ENCODE measurements at places on chromosomes 13 and 19. TPM values are rescaled to one million over a fixed set of nuclear protein-coding genes. Genes with fewer than 3 reads are reported as not detected.
A peak's percentile ranks its signal among the peaks of the same experiment; 100 is the strongest.

Gene FAM216B
- not detected for total RNA-seq

DNA sequence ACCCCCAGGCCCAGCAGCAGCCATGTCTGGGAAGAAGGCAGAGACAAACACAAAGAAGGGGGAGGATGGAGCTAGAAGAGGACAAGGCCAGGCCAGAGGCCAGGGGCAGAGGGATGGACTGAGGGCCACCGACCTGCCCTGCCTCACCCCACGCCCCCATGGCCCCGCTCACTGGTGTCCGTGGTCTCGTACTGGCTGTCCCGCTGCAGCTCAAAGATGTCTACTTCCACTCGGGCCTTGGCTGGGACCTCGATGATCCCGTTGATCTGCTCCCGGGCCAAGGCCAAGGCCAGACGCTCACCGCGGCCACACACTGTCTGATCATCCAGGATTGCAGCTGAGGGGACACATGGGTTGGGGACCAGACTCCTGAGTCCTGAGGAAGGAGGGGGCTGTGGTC lies 5.0 kb downstream of the GRIK5 start:
- H3K36me3 ChIP-seq = no peaks in the 10 kb centered on the region
- no peak overlapping the region for H3K4me3 ChIP-seq
- H3K4me1 ChIP-seq = no peaks in the 10 kb centered on the region
- no peak overlapping the region for H3K27ac ChIP-seq
- no peak for ATAC-seq

Gene OR7A5
- total RNA-seq = not detected

DNA sequence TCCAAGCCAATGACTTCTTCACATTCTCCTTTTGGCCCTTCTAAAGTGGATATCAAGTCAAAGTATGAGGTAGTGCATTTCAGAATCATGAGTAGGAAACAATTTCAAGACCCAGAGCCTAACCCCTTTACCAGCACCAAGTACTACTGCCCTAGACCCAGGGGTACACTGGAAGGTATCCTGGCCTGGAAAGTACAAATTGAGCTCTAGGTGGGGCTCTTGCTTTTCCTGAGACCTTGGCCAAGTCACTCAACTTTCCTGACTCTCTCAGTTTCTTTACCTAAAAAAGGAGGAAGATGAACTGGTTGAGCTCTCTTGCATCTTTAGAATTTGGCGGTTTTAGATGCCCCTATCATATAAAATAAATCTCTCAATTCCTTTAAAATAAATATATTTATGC lies 204.7 kb downstream of the FGF14 start:
- H3K4me1 ChIP-seq = peaks cover 3% of the 10 kb centered on the region
- no peaks in the 10 kb centered on the region for H3K36me3 ChIP-seq
- H3K4me3 ChIP-seq = no peak overlapping the region
- ATAC-seq = no peak
- peaks cover 3% of the 10 kb centered on the region for H3K27me3 ChIP-seq
- H3K27ac ChIP-seq = no peak overlapping the region

- H3K4me1 ChIP-seq = peaks cover 12% of the 10 kb centered on the region
- no peaks in the 10 kb centered on the region for H3K27me3 ChIP-seq
- H3K27ac ChIP-seq = no peak overlapping the region
- peaks cover 65% of the 10 kb centered on the region for H3K36me3 ChIP-seq
- H3K4me3 ChIP-seq = no peak overlapping the region
- ATAC-seq = no peak
Measured at GRCh38 chr19:50478901-50479715, 2.5 kb upstream of the GARIN5A start.

- H3K36me3 ChIP-seq = no peaks in the 10 kb centered on the region
- peak; percentile 70 for ATAC-seq
- H3K4me1 ChIP-seq = peaks cover 6% of the 10 kb centered on the region
- peaks cover 15% of the 10 kb centered on the region for H3K27me3 ChIP-seq
- no peak overlapping the region for H3K27ac ChIP-seq
Measured at GRCh38 chr13:76973920-76974617, 17.8 kb upstream of the CLN5 start.

DNA sequence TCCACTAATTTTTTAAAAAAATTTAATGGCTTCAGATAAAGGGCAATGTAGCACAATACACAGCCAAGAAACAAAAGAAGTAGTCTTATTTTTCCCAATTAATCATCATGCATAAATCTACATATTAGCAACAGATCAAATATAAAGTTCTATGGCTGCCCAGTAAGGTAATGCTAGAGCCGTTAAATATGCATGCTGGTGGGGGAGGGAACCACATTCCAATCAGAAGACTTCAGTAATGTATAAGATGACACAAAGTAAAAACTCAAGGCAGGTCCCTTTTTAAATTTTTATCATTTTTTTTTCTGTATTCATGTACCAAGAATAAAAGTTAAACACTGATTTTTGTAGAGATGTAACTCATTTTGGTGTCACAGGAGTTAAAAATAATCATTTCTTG lies 62.0 kb downstream of the MPHOSPH8 start:
- peaks cover 42% of the 10 kb centered on the region for H3K36me3 ChIP-seq
- no peaks in the 10 kb centered on the region for H3K27me3 ChIP-seq
- ATAC-seq = no peak
- H3K27ac ChIP-seq = no peak overlapping the region

- H3K36me3 ChIP-seq = peaks cover 96% of the 10 kb centered on the region
- no peak overlapping the region for H3K27ac ChIP-seq
- no peak for ATAC-seq
Measured at GRCh38 chr19:55239004-55239403, 10.4 kb upstream of the TMEM86B start.

DNA sequence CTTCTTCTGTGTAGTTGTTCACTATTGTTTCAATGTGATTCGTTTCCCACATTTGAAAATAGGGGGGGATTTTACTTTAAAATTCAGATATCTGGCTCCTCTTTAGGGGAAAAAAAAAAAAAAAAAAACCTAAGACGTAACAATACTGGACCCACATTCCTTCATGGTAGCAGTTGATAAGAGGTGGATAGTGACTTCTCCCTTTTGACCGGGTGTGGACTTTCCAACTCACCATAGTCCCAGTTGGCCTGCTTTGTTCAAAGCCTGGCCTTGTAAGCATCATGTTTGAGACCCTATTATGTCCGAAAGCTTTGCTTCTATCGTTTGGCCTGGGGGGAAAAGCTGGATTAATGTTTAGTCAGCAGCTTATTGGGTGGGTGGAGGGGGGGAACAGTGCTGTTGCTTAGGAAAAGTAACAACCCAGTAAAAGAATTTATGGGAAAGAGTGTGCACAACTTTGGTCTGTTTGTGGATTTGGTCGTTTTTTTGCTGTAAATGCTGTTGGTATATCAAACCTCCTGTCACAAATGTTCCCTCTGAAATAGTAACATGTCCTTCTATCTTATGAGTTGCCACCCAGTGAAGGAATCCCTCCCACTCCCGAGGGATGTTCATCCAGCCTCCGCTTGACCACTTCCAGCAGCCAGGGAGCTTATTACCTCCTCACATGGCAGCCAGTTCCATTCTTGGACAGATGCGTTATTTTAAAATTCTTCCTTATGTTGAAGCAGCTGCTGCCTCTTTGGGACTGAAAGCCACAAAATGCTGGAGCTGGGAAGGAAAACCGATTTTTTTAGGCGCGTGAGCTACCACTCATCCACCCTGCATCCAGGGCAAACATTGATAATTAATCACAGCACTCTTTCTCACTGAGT lies 10.4 kb downstream of the SAMD4B start:
- H3K36me3 ChIP-seq = peaks cover 84% of the 10 kb centered on the region
- H3K27ac ChIP-seq = peak overlapping the region; percentile 80
- no peak for ATAC-seq
- no peak overlapping the region for H3K4me3 ChIP-seq

GRCh38 chr13:109036078-109036780 lies 406.8 kb downstream of the MYO16 start:
- ATAC-seq = no peak
- H3K27ac ChIP-seq = no peak overlapping the region
- H3K4me1 ChIP-seq = no peaks in the 10 kb centered on the region
- H3K4me3 ChIP-seq = no peak overlapping the region

Gene ICAM5
- 0.71 TPM for total RNA-seq

DNA sequence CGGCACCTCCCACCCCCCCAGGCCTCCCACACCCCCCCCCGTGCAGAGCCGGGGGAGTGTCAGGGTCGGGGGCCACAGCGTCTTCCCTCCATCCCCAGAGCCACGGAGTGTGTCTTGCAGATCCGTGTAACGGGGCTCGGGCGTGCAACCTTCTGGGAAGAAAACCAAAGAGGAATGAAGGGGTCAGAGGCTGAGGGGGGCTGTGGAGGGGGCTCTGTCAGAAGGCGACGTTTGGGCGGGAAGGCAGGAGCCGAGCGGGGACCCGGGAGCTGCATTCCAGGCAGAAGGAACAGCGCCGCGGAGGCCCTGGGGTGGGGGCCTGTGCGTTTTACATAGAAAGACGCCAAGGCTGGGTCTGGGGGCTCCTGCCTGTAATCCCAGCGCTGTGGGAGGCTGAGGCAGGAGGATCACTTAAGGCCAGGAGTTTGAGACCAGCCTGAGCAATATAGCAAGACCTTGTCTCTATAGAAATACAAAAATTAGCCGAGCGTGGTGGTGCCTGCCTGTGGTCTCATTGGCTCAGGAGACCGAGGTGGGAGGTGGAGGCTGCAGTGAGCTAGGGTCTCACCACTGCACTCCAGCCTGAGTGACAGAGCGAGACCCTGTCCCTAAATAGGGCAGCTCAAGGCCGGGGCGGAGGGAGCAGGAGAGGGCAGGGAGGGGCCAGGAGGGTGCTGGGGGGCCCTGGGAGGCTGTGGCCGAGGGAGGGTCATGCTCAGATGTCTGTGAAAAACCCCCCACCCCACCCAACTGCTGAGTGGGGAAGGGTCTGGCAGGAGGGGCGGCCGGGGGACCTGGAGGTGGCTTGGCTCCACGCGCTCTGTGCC lies 27.8 kb downstream of the ARID3A start:
- peaks cover 1% of the 10 kb centered on the region for H3K36me3 ChIP-seq
- ATAC-seq = no peak
- peaks cover under 1% of the 10 kb centered on the region for H3K4me1 ChIP-seq
- H3K27me3 ChIP-seq = no peaks in the 10 kb centered on the region
- no peak overlapping the region for H3K4me3 ChIP-seq

DNA sequence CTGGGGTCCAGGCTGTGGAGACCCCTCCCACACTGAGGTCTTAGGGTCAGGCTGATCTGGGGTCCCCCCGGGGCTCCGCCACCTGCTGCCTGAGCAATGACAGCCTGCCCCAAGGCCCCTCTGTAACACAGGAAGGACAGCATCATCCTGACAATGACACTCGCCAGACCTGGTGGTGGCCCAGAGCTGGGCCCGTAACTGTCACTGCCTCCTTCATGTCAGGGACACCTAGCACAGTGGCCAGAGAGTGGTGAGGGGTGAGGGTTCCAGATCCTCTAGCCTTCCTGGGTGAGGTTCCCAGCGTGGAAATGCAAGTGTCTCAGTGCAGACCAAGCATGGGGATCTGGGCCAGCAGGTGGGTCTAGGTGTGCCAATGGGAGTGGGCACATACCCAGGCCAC lies 27.8 kb downstream of the OPA3 start:
- no peaks in the 10 kb centered on the region for H3K27me3 ChIP-seq
- H3K4me3 ChIP-seq = no peak overlapping the region
- peaks cover 6% of the 10 kb centered on the region for H3K36me3 ChIP-seq
- no peak for ATAC-seq
- H3K27ac ChIP-seq = no peak overlapping the region

Gene SIGLEC12
- total RNA-seq = 0.22 TPM

- peak overlapping the region; percentile 52 for H3K4me3 ChIP-seq
- H3K36me3 ChIP-seq = peaks cover 52% of the 10 kb centered on the region
- H3K4me1 ChIP-seq = peaks cover 65% of the 10 kb centered on the region
- H3K27ac ChIP-seq = peak overlapping the region; percentile 76
- no peaks in the 10 kb centered on the region for H3K27me3 ChIP-seq
Measured at GRCh38 chr19:38691938-38692457, 44.5 kb downstream of the ACTN4 start.

All from activated T-helper 17 cell treated with anti-CD3 and anti-CD28 coated beads, Interleukin-2, amount 50 U/mL, for 72 hours (primary cell).